ENCODE measurements at places on chromosomes 5 and 9.

- DNase-seq, result no peak
Observed at GRCh38 chr5:136819526-136820302, 454.4 kb upstream of the TRPC7 start.

DNA sequence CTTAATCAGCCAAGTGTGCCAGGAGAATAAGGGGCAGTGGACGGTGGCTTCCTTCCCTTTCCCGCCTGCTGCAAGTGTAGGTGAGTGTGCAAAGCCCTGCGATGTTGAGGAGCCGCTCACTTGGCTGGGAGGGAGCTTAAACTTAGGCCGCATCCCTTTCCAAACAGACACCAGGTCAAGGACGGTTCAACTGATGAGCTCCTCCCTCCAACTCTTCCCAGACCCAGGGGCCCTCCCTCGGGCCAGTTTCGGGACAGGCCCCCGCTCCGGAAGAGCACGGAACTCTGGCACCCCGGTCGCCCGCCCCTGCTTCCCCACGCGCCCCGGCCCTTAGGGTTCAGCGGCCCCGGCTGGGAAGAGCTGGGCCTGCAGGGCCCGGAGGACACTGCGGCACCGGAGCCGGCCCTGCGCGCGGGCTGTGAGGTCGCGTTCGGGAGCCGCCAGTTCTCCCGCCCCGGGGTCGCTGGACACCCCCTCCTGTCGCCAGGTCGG, 481 bp downstream of the MRPL36 start:
- no peak for DNase-seq

GRCh38 chr9:89635816-89636215, 31.0 kb downstream of the GADD45G start:
- DNase-seq, result no peak

DNA sequence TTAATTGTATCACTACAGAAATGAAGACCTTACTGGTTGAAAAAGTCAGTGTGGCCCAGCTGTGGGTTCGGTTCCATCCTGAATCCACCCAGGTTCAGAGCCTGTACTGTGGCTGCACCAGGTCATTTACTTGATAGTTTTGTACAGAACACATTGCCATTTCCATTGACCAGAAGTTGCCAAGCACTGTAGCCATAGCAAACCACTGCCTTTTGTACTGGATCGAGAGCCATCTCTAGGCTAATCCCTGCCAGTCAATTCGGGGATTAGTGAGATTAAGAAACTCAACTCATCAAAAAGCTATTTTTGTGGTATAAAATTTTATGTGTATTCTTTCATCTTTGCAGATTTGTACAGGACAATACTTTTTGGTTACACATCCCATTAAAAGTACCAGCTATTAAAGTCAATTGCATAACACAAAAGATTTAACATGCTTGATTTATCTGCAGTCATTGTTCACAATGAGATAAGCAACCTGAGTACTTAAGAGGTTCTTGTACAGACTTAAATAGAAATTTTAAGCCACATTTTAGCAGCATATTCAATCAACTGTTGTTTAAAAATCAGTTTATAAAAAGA, 108.5 kb upstream of the OTULINL start:
- no peak for DNase-seq

GRCh38 chr5:178699681-178700253, 30.7 kb downstream of the ZNF354A start:
- DNase-seq, result no peak

- no peak for DNase-seq
Observed at GRCh38 chr9:109715344-109715743, 64.7 kb upstream of the PALM2AKAP2 start.

- no peak for DNase-seq
Observed at GRCh38 chr9:95788521-95788991, 86.9 kb upstream of the ERCC6L2 start.
